ENCODE measurements at places on chromosomes 7 and 10.

DNA sequence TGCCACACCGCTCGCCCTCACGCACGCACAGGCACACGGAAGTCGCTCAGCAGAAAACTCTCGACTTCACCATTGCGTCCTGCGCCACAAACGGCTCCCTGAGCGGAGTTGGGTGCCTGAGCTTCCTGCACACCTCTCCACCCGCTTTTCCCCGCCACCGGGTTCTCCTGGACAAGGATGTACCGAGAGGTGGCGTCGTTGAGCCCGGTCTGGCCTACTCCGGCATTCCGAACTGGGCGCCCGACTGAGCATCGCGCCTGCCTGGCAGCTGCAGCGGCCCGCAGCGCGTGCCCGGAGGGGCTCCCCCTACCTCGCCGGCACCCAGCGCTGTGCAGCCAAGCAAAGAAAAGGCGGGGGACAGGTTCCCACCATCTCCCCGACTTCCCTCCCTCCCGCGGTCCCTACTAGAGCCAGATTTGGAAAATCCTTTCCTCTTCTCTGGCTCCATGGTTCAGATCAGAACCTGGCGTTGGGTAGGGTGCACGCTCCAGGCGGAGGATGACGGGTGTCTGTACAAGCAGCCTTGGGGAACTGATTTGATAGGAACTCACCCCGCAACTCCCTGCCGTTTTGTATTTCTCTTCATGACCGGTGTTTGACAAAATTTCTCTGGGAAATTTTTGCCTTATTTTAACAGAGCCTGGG, 1.7 kb downstream of the SORCS3 start:
- no peak for DNase-seq

- no peak for DNase-seq
Measured at GRCh38 chr7:97351488-97351887, 234.0 kb downstream of the SDHAF3 start.

DNA sequence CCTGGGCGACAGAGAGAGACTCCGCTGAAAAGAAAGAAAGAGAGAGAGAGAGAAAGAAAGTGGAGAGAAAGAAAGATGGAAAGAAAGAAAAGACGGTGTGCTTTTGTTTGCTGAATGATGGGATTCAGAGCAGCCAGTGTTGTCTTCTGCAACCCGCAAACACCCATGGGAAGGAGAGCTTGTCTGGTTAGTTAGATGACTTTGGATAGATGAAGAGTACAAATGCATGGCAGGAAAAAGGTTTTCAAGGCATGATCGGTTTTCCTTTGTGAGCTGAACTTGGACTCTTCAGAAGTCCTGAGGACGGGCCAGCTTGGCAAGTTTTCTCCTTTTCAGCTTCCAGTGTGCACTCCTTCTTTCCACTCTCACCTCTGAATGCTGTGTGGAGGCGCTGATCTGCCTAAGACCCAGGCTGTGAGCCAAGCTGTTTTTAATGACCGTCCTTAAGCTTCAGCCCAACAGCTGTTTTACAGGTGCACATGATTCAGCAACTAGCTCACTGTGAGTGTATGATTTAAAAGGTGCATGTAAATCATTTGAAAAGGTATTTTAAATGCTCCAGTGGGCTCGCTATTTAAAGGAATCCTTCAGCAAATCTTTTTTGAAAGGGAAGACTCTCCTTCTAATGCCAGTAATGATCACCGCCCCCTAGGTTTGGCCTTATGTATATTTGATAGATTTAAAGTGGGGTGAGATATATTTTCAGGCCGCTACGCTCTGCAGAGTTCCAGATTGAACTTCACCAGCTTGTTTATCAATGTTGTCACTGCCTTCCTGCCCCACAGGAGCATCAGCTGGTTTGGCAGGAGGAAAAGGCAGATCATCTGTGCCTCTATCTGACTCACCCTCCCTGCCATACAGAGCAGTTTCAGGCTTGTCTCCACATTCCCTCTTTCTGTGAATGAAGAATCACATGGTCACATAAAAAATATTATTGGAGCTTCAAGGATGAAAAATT, 115.0 kb downstream of the PLXDC2 start:
- no peak for DNase-seq

GRCh38 chr7:10122551-10123100, 851.0 kb upstream of the PHF14 start:
- DNase-seq: no peak

GRCh38 chr7:70734411-70734810, 397.5 kb upstream of the GALNT17 start:
- DNase-seq: no peak

DNA sequence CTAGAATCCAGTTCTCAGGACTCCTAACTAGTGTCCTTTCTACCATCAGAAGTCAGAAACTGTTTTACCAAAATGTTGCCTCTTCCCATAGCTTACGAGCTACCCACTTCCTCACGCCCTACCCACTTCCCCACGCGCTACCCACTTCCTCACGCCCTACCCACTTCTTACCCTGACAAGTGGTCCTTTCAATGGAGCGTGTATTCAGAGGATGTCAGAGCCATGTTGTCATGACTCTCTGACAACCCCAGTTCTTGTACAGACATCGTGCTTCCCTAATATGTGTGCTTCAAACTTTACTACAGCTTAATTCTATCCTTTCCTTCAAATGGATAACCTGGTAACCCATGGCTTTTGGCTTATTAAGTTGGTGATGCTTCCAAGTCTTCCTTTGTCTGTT, 84.8 kb upstream of the PHF14 start:
- no peak for DNase-seq

- no peak for DNase-seq
Measured at GRCh38 chr7:4841007-4841784, 20.6 kb downstream of the PAPOLB start.

DNA sequence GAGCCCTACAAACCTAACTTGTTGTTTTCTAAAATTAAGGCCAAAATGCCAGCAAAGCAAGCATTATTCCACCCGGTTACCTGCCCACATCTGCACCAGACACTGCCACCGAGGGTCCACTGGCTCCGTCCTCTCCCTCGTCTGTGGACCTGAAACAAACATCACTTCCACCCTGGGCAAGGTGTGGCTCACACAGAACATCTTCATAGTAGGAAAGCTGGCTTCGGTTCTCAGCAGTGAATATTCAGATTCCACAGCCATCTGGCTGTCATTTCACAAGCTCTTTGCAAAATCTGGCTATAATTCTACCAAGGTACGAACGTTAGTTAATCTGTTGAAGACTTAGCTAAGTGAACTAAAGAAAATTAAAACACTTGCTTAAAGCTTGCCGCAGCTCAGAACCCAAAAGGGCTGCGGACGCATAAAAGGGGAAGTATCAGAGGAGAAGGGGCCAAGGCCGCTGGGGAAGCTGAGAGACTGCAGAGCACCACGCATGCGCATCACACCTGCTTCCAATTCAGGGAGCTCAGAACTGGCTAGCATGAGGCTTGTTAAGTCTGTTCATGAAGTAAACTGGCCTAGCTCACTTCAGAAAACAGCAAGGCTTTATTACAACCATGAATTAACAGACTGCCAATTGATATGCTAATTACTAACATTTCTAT, 46.1 kb downstream of the PTPRN2 start:
- DNase-seq: no peak

DNA sequence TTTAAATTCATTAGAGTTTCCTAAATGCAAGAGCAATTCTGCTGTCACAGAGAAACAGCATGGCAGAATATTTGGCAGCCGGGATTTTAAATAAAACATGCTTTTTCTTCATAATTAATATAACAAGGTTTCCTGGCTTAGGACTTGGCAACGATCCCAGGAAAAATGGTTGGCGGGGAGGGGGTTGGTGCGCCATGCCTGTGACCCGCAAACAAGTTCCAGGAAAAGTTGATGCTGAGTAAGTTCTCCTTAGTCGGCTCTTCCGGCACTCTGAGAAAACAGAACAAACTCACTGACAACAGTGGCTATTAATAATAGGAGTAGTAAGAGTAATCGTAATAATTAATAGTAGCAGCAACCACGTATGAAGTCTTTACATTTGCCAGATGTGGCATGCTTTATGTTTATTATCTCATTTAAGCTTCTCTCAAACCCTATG, 4.6 kb downstream of the HABP2 start:
- no peak for DNase-seq

GRCh38 chr10:70088308-70088698, 35.7 kb downstream of the MACROH2A2 start:
- DNase-seq: no peak

GRCh38 chr7:25028370-25029021, 48.5 kb upstream of the OSBPL3 start:
- no peak for DNase-seq

- DNase-seq: no peak
Measured at GRCh38 chr10:71045204-71045809, 156.9 kb upstream of the PCBD1 start.

DNA sequence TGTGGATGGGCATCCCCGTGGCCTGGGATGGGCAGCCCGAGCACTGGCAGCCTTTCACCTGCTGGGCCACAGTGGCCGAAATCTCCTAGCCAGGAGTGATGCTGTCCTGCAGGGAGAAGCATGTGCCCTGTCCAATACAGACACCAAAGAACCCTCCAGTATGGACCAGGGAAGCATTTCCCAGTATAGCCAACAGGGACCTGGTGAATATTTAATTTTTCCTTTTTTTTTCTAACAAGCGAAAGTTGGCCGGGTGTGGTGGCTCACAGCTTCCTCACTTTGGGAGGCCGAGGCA, 11.0 kb downstream of the IMPDH1 start:
- DNase-seq: no peak

DNA sequence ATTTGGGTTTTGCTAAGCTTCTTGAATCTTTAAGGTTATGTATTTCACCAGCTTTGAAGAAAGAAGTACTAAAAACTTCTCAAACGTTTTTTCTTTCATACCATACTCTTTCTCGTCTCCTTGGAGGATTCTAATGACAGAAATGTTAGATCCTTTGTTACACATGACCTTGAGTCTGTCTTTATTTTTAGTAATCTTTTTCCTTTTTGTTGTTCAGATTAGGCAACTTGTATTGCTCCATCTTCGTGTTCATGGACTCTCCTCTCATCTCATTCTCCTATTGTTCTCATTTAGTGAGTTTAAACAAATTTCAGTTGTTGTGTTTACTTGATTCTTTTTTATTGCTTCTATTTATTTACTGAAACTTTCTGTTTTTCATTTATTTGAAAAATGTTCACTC, 73.7 kb downstream of the WDFY4 start:
- no peak for DNase-seq

DNA sequence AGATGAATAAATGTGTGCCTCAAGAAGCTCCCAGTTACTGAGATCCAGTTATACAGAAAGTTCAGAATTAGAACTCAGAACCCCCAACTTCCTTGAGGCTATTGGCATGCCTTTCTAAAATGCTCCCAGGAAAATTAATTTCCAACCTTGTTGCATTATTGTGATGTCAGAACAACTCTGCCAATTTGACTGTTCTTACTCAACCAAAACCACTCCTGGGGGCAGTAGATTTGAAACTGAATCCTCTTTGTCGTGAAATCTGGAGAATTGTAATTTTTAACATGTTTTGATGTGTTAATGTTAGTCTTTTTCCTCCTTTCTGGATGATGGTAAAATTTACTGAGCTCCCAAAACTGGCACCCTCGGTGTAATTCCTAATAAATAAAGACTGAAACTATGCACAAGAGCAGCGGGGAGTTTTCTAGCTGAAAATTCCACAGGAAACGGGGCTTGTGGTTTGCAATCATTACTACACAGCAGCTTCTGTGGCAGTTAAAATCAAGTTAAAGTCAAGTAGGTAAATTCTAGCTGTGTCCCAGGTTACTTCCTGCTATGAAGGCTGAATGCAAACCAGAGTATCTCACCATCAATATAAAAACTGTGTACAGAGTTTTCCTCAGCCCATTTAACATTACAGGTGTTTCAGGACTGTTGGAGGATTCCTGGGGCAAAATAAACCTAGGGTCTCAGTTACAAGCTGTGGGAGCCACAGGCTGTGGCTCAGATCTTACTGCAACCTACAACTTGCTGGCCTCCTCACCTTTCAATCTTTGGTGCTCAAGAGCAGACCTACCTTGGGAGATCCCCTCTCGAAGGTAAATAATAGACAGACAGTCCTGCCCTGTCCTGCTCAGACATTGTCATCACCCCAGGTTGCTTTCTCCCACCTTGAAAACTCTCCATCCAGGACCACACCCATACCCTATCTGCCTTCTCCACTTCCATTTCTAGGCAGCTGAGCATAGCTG, 156.3 kb upstream of the KMT2E start:
- no peak for DNase-seq

- no peak for DNase-seq
Measured at GRCh38 chr7:152093717-152094116, 68.2 kb downstream of the GALNT11 start.

DNA sequence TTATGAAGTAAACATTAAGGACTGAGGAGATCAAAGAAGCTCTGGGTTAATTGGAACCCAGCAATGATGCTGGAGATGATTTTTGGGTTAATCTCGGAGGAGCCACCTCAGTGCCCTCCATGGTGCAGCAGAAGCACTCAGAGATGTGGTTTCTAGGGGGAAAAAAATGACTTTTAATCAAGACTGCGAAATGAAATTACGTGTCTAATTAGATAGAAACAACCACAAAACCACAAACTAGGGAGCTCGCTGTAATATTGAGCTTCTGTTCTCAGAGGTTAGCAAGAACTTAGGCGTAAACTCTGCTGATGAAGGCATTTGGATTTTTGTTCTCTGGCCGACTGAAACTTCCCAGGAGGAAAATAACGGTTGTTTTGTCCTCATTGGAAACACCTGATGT, 319.0 kb downstream of the GRID1 start:
- no peak for DNase-seq

GRCh38 chr7:97401398-97401797, 283.9 kb downstream of the SDHAF3 start:
- no peak for DNase-seq

DNA sequence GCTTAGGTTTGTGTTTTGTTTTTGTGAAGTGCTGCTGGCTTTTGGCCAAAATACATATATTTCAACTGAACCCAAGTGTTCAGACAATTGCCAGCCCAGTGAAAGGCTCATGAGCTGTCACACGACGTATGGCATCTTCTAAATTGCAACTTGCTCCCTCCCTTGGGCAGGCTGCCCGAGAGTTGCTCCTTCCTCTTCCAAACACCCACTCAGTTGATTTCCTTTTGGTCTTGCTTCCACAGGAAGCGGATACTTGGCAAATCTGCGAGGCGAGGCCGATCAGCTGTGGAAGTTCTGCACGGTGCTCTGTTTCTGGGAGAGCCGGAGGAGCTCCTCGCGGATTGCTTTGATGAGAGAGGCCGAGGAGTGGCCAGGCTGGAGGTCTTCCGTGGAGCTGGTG, 39.6 kb upstream of the ATP6V0A4 start:
- DNase-seq: no peak

DNA sequence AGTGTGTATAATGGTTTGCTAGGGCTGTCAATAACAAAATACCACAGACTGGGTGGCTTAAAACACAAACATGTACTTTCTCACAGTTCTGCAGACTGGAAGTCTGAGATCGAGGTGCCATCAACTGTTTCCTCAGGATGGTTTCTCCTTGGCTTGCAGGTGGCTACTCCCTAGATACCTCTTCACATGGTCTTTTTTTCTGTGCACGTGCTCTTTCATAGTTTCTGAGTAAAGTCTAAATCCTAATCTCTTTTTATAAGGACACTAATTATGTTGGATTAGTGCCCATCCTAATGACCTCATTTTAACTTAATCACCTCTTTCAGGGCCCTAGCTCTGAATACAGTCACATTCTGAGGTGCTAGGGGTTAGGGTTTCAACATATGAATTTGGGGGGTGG, 65.9 kb downstream of the AMPH start:
- no peak for DNase-seq

- no peak for DNase-seq
Measured at GRCh38 chr10:60487543-60487942, 97.9 kb upstream of the ANK3 start.

- DNase-seq: no peak
Measured at GRCh38 chr10:133458710-133459453, 5.1 kb downstream of the SCART1 start.

GRCh38 chr10:74925291-74925690, 98.9 kb downstream of the KAT6B start:
- no peak for DNase-seq

- DNase-seq: no peak
Measured at GRCh38 chr10:32159264-32159663, 103.0 kb upstream of the KIF5B start.
